PC-9 (cell line): ENCODE measurements at places on chromosomes 5 and 9. TPM values are rescaled to one million over a fixed set of nuclear protein-coding genes. Genes with fewer than 3 reads are reported as not detected.

GRCh38 chr5:53017383-53017782, 28.2 kb downstream of the ITGA2 start:
- DNase-seq: no peak

GABRA1 gene
- total RNA-seq: not detected in 2 replicates

C9orf153 gene
- total RNA-seq: 0.48 and 0.52 TPM in 2 replicates

- DNase-seq: no peak
These were observed 1141.0 kb downstream of the CDH12 start for GRCh38 chr5:21711866-21712758.

- DNase-seq: no peak
These were observed 107.7 kb downstream of the CCDC192 start for GRCh38 chr5:127810707-127811490.

DNA sequence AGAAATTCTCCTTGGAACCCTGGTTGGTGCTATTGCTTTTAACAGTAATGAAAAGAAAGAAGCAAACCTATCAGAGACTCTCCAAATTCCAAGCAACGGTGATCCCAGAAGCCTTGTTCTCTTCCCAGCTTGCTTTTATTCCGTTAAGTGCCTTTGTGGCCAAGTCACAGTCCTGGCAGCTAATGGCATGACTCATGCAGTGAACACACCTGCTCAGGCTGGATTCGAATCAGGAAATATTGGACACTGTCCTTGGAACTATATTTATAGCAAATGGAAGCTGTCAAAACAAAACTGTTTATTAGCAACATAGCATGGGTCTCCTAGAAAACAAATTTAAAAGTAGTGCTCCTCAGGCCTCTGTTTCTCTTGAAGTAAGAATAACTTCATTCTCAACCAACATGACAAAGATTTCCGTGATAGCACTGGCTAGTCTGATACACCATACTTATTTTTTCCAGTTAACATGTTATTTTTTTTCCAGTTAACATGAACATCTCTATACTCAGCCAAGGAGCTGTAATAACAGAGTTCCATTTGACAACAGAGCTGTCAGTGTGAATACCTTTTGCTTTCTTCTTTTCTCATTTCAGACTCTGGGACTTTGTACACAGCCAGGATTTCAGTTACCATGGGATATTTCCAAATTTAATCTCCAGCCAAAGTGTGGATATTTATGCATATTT, 502.4 kb downstream of the GADD45G start:
- peak; percentile 14 for DNase-seq

DNA sequence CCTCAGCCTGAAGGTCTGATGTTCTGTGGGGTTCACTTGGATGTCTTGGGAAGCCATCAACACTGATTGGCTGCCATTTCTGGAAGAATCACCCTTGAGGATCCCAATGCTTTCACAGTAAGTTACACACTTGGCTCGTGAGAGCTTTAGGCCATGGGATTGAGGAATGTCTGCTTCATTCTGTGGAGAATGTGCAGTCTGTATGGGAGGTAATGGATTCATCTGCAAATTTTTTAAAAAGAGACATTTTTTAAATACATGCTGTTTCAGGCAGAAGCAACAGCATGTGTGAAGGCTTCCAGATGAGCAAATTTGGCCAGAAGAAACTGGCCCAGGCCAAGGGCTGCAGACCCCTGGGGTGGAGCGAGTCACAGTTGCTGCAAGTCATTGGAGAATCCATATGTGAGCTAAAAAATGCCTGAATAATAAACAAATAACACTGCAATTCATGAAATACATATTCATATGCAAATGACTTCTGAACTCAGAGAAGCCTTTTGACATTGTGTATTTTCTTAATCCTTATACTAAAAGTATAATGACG, 146.3 kb upstream of the RASEF start:
- DNase-seq: no peak

DNA sequence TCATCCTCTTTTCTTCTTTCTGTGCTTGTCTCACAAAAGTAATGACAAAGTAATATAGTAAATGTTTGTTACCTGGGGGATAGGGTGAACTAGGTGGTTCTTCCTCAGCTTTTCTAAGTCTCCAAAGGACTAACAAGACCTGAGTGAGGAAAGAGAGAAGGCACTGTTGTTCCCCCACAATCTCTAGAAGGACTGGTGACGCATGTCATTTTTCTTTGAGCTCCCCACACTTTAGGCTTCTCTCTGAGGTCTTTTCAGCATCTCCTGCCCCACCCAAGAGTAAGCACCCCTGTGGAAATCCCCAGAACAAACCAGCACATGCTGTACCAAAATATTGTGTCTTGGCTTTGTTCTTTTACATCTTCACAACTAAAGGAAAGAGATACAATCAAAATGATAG, 2.4 kb upstream of the IL7R start:
- no peak for DNase-seq

PHF24 gene
- not detected in 2 replicates for total RNA-seq

DNA sequence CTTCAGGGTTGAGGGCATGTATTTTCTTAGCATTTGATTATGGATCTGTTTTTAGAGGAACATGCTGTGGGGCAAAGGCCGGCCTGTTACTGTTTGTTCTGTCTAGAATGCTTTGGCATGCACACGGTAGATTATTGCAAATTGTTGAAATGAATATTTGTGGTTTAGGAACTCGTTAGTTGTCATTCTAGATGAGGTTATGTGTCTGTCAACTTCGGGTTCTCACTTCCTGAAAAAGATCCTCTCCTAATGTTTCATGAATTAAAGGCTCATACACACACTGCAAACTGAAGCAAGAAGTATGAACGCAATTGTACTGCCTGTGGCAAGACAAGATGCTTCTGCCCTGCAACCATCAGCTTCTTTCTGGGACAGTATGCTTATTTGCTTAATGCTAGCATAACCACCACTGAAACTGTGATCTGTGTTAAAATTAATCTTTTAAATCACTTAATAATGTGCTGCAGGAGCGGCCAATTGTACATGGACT, 99.6 kb downstream of the BASP1 start:
- DNase-seq: peak; percentile 76

- no peak for DNase-seq
These were observed 16.3 kb upstream of the NPR2 start for GRCh38 chr9:35774907-35775635.

GRCh38 chr5:131252824-131253171, 11.1 kb upstream of the CDC42SE2 start:
- no peak for DNase-seq

- DNase-seq: no peak
These were observed 44.1 kb upstream of the FOXE1 start for GRCh38 chr9:97808972-97809371.

DNA sequence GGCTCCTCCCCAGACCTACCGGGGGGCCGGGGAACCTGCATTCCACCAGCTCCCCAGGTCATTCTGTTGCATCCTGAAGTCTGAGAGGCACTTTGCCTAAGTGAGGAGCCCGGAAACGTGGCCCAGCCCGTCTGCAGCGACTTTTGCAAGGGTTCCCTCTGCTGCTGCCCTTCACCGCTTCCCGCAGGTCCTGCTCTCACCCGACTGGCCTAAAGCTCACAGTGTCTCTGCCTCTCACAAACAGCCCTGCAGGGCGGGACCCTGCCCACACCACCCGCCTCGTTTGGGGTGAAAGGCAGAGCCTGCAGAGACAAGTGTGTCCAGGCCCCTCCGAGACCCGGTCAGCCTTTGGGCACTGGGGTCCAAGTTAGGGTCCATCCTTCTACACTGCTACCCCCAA, 9.5 kb upstream of the WDR5 start:
- DNase-seq: no peak

DNA sequence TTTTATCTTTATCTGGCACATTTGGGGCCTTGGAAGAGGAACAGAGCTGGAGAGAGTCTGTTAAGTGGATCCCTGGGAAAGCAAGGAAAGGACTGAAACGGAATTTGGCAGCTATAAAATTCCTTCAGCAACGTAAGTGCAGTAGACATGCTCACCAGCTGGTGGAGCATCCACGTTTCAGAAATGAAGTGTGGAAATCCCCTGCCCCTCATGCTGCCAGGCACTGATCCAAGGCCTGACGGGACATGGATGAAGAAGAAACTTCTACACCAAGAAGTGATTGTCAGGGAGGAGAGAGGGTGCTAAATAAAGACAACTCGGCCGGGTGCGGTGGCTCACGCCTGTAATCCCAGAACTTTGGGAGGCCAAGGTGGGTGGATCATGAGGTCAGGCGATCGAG, 209.3 kb downstream of the ROR2 start:
- DNase-seq: no peak

GRCh38 chr5:164346785-164347630, 841.6 kb downstream of the MAT2B start:
- DNase-seq: no peak

DNA sequence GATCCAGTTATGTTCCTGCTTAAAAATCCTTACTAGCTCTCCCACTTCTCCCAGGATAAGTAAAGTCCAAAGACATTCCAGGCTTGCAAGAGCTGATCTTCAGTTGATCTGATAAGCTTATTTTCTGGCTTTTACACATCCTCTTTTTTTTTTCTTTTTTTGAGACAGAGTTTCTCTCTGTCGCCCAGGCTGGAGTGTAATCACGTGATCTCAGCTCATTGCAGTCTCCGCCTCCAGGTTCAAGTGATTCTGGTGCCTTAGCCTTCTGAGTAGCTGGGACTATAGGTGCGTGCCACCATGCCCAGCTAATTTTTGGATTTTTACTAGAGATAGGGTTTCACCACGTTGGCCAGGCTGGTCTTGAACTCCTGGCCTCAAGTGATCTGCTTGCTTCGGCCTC, 37.3 kb upstream of the PTPN3 start:
- DNase-seq: no peak

PTPRD gene
- not detected in 2 replicates for total RNA-seq

RGS7BP gene
- total RNA-seq: not detected in 2 replicates

- DNase-seq: no peak
These were observed 117.1 kb upstream of the TUT7 start for GRCh38 chr9:86471171-86471815.

- no peak for DNase-seq
These were observed 55.4 kb upstream of the SGCD start for GRCh38 chr5:156271569-156271968.
